ENCODE measurements at places on chromosomes 1 and 21.
A peak's percentile ranks its signal among the peaks of the same experiment; 100 is the strongest.

DNA sequence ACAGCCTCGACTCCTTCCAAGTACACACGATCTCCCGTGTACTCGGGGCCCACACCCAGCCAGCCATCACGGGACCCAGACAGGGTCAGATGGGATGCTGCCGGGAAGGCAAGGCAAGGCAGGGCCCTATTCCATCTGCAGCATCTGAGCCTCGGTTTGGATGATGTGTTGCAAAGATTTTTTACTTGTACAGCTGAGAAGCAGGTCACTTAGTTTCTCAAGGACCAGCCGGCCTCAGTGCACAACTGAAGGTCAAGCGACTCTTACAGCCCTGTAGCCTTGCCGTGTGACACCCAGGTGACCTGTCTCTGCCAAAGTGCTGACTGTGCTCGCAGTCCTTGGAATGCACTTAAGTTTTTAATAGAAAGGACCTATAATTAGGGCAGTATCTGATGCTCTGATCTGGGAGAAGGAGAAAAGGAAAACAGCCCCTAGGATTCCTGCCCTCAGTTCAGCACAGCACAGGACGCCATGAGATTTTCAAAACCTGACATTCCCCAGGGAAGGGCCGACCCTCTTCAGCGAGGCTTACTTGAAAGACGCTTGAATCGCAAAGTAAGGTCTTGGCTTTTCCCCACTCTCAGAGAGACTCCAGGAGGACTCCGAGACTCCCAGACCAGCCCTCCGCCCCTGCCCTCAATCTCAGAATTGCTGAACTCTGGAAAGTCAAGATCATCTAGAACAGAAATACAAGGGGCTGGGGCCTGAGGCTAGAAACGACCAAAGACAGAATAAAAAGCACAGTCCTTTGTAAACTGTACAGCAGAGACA is 1.3 kb downstream of the GPR157 start:
- DNase-seq, result no peak

- DNase-seq, result no peak
Observed at GRCh38 chr1:59485171-59485570, 188.3 kb downstream of the FGGY start.

DNA sequence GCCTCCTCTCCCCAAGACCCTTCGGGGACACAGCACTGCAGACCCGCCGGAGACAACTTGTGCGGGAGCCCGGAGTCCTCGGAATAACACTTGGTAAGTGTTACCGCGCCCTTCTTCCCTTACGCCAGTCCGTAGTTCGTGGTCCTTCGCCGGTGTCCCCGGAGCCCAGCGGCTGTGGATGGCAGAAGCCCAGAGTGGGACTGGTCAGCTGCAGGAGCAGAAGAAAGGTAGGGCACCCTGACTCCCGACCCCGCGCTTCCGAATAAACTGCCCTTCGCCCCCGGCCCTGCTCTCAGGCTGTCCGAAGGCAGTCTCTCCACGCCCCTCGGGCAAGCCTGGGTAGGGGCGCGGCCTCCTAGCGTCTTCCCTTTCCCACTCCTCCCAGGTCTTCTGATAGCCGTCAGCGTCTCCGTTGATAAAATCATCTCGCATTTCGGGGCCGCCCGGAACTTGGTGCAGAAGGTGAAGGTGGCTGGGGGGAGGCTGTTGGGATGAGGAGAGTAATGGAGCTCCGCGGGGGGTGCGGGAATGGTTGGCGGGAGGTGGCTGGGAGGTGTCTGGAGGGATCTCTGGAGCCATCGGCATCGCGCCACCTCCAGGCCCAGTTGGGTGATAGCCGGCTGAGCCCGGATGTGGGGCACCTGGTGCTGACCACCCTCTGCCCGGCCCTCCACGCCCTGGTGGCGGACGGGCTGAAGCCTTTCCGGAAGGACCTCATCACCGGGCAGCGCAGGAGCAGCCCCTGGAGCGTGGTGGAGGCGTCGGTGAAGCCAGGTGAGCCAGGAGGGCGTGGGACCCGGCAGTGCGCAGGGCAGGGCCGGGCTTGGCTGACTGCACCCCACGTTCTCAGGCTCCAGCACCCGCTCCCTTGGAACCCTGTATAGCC is 4.3 kb downstream of the RUSC1 start:
- peak; percentile 24 for DNase-seq

DNA sequence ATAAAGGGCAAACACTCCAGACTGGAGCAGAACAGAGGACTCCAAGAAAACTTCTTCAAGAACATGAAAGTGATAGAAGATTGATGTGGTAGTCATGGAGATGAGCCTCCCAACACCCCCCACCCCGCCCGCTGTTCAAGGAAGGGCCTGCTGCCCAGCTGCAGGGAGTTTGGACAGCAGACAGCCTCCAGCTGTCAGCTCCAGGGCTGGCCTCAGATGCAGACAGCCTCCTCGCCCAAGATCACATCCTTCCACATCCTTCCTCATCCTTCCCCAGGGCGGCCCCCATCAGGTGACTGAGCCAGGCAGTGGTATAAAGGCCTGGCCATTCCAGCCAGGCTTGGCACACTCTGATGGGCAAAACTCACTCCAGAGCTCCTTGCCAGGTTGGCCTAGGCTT is 24.6 kb downstream of the HMGN2 start:
- DNase-seq, result no peak

- no peak for DNase-seq
Observed at GRCh38 chr1:46466477-46467182, 23.0 kb upstream of the DMBX1 start.

DNA sequence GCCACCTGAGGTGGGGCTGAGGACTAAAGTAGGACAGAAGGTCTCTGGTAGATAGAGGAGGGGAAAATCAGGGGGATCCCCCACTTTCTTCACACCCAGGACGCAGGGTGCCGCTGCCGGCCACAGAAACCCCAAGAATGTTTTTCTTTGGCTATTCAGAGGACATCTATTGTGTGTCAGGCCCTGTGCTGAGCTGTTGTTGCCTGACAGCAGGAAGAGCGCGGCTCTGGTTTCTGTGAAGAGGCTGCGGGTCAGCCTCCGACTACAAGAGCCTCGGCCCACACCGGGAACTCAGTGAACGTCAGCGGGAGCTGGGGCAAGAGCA is 407 bp upstream of the PIGV start:
- peak; percentile 91 for DNase-seq

DNA sequence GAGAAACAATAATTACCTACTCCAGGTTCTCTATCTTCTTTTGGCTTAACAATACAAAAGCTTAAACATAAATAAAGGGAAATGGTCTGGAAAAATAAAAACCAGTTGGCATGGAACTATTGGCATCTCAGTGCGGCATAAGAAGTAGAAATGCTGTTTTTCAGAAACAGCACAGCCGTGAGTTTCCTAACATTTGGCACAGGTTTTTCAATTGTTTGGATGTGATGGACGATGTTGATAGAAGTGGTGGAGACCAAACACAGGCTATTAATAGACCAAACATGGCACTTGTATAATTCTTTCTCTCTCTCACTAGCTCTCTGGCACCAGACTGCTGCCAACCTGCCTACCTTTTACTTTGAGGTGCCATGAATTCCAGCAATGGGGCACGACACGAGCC is 36.2 kb downstream of the KCNN3 start:
- DNase-seq, result no peak

- DNase-seq, result no peak
Observed at GRCh38 chr21:38861989-38862683, 56.4 kb downstream of the ETS2 start.
